Umbilical cord (tissue), 2 donors: ENCODE measurements at places on chromosomes 12 and 14.
A peak's percentile ranks its signal among the peaks of the same experiment; 100 is the strongest.

DNA sequence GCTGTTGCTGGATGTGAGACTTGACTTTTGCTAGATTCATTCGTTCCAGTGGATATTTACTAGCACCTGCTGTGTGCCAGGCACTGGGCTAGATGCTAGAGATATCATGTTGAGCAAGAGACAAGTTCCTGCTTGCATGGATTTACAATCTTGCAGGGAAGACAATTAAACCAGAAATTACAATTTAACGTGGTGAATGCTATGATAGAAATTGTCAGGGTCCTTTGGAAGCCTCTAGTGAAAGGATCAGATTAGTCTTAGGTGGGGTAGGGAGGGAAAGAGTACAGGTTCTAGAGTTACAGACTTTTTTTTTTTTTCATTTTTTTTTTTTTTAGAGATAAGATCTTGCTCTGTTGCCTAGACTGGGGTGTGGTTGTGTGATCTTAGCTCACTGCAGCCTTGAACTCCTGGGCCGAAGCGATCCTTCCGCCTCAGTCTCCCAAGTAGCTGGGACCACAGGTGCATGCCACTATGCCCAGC lies 36.7 kb downstream of the SPATS2 start:
- no peak for DNase-seq

DNA sequence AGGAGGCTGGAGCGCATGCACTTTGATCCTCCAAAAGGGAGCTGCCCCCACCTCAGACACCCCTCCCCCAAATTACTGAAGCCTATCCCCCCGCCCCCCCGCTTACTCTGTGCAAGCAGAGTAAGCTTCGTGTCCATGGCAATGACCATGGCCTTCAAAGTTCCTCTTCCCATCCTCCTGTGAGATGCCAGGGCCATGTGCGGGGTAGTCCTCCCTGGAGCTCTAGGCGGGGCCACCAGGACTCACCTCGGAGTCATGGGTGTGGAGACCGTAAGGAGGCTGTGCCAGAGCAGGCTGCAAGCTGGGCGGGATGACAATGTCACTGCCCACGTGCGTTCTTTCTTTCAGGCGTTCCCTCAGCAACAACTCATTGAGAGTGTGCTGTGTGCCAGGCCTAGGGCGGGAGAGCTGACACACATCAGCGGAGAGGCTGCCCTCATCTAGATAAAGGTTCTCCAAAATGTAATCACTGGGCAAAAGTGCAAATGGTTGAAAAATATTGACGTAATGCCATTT lies 66.8 kb downstream of the C14orf132 start:
- peak; percentile 64 for DNase-seq

- no peak for DNase-seq
Measured at GRCh38 chr14:27409944-27410343, 812.1 kb upstream of the NOVA1 start.

- DNase-seq = no peak
Measured at GRCh38 chr14:90894241-90894640, 78.0 kb upstream of the TTC7B start.
